ENCODE measurements at places on chromosomes 4 and X.

GRCh38 chrX:41382714-41383645 lies 49.0 kb downstream of the DDX3X start:
- no peak for DNase-seq

- no peak for DNase-seq
Observed at GRCh38 chr4:123892368-123892976, 495.9 kb downstream of the SPRY1 start.

GRCh38 chr4:55753856-55754255 lies 65.7 kb upstream of the EXOC1L start:
- no peak for DNase-seq

GRCh38 chrX:132883358-132883915 lies 75.0 kb downstream of the HS6ST2 start:
- DNase-seq, result no peak

DNA sequence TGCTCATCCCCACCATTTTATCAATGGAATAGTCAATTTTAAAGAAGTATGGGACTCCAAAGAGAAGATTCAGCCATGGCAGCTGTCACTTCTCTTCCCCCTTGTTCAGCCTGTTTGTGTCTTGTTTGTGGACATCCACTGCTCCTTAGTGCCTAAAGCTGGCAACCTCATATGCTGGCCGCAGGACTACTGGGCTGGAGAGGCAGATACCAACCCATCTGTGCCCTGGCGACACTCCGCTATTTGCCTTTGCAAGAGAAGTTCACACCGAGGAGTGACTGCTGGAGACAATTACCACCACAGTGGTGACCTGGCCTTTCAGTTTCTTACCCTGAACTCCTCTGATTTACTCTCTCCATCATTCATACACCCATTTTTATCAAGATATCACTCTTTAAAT lies 64.3 kb downstream of the NHSL2 start:
- DNase-seq, result no peak

- no peak for DNase-seq
Observed at GRCh38 chrX:134032441-134032840, 47.0 kb upstream of the GPC3 start.

GRCh38 chr4:1604706-1605205 lies 79.4 kb downstream of the FAM53A start:
- DNase-seq, result peak; percentile 44

GRCh38 chr4:26319949-26320537 lies 771 bp upstream of the RBPJ start:
- DNase-seq, result peak; percentile 47

DNA sequence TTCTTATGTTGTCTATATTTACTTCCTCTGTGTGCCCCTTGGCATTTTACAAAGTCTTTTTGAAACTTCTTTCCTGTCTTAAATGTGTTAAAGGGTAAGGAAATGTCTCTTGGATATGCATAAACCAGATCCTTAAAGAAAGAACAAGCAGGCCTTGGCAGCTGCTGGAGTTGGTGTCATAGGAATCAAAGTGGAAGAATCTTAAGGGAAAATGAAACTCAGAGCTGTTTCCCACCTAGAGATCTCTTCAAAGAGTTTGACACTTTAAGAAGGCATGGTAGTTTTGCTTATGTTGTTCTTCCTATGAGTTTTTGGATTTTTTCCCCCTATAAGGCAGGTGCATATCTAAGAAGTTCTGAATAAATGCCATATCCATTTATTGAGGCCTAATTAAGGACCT lies 37.0 kb upstream of the CWH43 start:
- no peak for DNase-seq

GRCh38 chr4:26015133-26015651 lies 101.2 kb downstream of the SMIM20 start:
- DNase-seq, result no peak

- no peak for DNase-seq
Observed at GRCh38 chrX:98717970-98718369, 1692.1 kb downstream of the PCDH19 start.

- no peak for DNase-seq
Observed at GRCh38 chrX:20347481-20347880, 80.8 kb upstream of the RPS6KA3 start.

DNA sequence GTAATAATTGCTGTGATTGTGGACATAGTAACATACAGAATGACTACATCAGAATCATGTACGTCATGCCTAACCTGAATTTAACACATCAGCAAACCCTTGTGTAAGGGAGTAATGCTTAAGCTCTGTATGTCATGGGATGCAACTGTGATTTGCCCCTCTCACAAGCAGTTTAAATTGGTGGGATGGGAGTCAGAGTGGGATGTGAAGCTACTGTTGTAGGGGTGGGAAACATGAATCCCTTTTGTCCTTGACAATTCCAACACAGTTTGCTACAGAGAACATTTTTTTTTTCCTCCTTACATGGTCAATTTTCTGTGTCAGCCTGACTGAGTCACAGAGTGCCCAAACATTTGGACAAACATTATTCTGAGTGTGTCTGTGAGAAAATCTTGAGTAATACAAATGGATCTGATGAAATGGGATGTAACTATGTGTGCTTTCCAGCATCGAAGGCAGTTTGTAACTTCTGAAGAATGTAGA lies 392.8 kb downstream of the GPM6A start:
- DNase-seq, result no peak

DNA sequence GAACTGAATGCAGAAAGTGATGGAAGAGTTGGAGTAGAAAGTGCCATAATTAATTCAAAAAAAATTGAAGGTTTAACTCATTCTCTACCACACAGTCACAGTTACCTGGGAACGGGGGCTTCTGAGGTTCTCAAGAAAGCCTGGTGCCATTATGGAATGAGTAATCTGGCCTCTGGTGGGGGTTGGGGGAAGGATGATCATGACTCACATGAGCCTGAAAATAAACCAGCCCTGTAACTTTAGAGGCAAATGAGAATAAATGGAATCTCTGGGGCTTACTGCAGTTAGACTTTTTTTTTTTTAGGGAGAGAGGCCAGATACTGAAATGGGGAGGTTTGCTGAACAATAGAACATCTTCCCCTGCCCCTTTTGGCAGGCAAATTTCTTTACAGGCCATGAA lies 55.3 kb downstream of the SOD3 start:
- DNase-seq, result no peak

DNA sequence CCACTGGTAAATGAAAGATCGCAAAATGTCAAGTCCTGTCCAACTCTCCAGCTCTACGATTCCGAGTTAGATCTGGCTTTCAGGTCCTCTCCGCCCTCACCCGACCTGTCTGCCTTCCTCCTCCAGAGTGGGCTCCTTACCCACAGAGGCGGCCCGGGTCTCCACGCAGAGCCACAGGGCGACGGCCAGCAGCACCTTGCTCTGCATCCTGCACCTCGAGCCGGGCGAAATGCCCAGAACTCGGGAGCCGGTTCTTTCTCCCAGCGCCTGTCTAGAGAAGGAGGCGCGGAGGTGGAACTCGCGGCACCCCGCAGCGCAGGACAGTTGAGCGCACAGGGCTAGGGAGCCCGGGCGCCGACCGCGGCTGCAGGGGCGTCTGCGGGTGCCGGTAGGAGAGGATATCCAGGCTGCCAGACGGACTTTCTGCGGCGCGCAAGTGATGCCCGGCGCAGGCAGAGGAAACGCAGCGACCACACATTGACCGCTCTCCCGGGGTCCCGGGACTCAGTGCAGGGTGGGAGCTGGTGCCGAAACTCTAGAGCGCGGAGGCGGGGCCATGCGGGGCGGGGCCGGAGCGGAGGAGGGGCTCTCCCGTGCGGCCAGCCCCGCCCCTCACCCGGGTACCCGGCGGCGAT lies at the start of gene KDR:
KDR (minus strand) TSS at position 509 of the 635 bp plus-strand sequence; CDS start at position 207, 302 bp downstream.
- DNase-seq, result no peak

GRCh38 chr4:130054908-130055307 lies 959.0 kb downstream of the C4orf33 start:
- no peak for DNase-seq

GRCh38 chrX:138748480-138748879 lies 37.0 kb upstream of the FGF13 start:
- DNase-seq, result no peak

Measured in stimulated activated CD4-positive, alpha-beta T cell treated with anti-CD3 and anti-CD28 coated beads, Interleukin-4, amount 100 ng/mL, for 4 hours (primary cell).